Esophagus squamous epithelium (tissue), 5 donors: ENCODE measurements at places on chromosomes 7 and 10.

DNA sequence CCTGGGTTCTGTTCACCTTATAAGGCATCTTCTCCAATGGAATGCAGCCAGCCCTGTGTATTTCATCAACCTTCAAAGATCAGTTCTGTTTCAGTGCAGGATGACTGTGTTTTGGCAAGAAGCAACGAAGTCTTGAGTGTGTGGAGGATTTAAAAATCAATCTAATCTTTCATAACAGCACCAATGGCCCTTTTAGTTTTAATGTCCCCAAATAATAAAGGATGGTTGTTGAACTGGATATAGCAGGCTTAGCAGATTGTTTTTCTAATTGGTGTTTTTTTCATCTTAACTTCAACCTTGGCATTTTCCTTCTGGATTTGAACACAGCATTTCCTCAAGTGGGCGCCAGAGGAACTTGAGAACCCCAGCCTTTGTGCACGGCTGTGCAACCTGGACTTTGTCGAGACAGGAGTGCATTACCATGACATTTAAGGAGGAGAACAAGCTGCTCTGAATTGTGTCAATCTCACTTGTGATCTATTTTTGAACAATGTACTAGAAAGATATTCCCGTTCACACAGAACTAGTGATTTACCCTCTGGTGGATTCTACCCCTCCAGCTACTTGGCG lies 313.3 kb upstream of the AKR1E2 start:
- no peak for DNase-seq

GRCh38 chr7:25459057-25459456 lies 230.8 kb upstream of the NPVF start:
- DNase-seq = no peak

DNA sequence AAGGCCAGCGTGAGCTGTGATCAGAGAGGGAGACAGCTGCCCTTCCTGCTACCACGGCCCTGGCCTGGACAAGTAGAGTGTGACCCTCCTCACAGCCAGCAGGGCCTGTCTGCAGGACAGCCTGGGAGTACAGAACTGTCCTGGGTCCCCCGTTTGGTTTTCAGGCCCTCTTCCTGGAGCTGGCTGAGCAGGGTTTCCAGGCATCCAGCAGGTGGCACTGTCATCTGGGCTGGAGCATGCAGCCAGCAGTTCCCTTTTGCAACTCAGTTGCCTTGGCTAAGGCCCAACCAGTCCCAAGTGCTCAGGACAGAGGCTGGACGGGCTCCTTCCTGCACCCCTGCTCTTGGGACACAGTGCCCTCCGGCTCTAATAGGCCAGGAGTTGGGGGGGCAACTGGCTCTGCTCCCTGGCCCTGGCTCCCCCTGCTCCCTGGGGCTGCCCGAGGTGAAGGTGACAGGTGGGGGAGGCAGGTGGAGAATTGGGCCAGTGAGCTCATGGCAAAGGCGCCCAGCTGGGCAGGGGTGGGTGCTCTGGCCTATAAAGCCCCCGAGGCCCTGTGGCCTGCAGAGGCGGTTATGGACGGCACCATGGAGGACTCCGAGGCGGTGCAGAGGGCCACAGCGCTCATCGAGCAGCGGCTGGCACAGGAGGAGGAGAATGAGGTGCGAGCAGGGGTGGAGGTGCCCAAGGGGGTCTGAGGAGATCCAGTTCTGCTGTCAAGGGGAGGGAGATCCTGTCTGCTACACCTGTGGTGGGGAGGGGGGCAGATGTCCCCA lies at the start of gene ANKRD2:
Gene ANKRD2, plus strand, starts transcription at position 566 of the 776 bp plus-strand sequence. Its CDS starts 10 bp downstream, at position 576.
- no peak for DNase-seq

GRCh38 chr7:18177815-18178660 lies 150.4 kb upstream of the PRPS1L1 start:
- DNase-seq = no peak

DNA sequence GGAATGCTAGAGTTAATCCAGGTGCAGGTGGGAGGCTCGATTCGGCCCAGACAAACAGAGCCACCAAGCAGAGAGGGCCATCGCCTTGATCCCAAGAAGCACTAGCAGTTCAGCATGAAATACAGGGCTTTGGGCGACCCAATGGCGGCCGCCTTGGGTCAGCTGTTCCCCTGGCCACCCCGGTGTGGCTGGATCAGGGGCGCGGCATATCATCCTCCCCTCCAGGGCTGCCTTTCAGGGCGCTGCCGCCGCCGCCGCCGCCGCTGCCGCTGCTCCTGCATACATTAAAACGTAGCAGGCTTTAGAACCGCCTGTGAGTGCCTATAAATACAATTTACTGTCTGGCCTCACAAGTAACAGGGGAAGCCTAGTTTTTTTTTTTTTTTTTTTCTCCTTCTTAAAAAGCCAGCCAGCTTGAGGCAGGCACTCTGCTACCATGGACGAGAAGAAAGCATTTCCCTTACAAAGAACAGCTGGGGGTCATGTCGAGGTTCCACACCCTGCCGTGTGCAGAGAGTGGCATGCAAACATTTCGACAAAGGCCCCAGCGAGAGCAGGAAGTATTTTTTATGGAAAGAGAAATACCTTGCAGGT lies 57.7 kb upstream of the EFCAB10 start:
- no peak for DNase-seq

DNA sequence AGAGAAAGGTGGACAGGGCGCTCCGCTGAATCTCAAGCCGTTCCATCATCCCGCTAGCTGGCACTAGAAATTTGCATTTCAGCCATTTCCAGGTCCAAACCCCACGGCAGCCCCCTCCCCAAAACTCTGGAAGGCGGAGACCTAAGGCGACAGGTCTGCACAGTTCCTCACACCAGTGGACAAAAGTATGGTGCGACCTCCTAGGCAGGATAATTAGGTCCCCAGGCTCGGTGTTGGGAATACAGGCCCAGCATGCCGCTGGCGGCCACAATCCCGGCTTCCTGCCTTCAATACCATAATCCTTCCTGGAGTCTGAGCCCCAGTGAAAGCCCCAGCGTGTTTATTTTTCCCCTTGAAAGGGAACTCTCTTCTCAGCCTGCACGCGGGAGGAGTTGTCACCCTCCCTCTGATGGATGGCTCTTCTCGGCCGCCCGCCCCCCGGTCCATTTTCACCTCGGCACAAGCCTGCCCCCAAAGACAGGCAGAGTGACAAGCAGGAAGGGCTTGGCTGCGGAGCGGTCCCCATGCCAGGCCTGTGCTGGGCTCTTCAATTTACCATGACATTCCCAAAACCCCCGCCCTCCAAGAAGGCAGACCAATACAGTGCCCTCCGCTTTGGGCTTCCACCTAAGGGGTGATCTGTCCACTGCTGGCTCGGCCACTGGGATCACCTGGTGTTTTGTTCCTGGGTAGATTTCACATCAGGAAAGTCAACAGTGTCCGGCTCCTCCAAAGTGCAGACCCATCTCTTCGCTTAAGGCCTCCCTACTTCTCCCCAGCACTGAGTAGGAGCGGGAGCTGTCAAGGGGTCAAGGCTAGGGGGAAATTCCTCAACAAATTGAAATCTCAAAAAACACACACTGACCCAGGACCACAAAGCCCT lies 2.2 kb downstream of the FGFR2 start:
- no peak for DNase-seq

- DNase-seq = no peak
These were observed 296.7 kb downstream of the ARL4A start for GRCh38 chr7:12984117-12984516.

- DNase-seq = no peak
These were observed 125.3 kb upstream of the SLC25A13 start for GRCh38 chr7:96447109-96447645.

DNA sequence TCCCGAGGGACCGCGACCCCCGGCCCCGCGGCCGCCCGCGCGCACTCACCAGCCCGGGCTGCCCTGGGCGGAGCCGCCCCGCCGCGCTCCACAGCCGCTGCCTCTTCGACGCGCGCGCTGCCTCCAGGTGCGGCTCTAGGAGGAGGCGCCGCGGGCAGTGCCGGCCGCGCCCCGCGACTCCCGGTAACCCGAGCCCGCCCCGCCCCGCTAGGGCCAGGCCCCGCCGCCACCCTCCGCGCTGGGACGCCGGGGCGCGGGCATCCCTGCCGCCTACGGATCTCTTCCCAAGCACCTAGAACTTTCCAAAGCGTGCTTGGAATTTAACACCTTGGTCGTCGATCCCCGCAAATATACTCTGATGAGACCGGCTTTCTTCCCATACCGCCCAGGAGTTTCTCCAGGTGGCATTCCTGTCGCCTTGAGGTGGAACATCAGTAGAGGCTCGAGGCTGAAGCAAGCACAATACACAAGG lies at the start of gene SLC26A5:
Gene SLC26A5, minus strand, starts transcription at position 159 of the 472 bp plus-strand sequence. CDS start 24,693 bp downstream, outside the sequence.
- DNase-seq = no peak

DNA sequence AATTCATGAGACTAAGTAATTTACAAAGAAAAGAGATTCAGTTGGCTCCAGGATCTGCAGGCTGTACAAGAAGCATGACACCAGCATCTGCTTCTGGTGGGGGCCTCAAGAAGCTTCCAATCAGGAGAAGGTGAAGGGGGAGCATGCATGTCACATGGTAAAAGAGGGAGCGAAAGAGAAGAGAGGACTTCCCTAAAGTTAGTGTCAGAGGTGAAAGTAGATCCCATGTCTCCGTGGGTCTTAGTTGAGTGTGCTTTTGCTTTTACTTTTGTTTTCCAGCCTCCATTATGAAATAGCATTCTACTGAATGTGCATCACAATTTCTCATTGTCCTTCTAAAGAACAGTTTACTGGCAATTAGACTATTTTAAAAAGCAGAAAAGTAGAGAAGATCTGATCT lies 213.6 kb upstream of the FZD1 start:
- DNase-seq = no peak

GRCh38 chr10:130493446-130494145 lies 357.4 kb downstream of the GLRX3 start:
- no peak for DNase-seq

DNA sequence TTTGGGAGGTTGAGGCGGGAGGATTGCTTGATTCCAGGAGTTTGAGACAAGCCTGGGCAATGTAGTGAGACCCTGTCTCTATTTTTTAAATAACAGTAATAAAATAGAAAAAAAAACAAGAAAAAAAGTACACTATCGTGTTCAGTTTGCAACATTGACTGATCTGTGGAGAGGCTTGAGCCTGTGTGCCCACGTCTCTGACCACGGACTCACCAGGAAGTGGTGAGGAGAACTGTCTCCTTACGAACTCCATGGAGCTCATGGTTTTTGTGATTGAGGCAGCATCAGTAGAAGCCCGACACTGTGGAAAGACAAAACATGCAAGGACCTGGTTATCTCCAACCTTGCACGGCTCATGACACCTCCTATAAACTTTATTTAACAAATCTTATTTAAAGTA lies 23.9 kb upstream of the DNAJB6 start:
- DNase-seq = no peak
